ENCODE measurements at places on chromosomes 1 and 21.

DNA sequence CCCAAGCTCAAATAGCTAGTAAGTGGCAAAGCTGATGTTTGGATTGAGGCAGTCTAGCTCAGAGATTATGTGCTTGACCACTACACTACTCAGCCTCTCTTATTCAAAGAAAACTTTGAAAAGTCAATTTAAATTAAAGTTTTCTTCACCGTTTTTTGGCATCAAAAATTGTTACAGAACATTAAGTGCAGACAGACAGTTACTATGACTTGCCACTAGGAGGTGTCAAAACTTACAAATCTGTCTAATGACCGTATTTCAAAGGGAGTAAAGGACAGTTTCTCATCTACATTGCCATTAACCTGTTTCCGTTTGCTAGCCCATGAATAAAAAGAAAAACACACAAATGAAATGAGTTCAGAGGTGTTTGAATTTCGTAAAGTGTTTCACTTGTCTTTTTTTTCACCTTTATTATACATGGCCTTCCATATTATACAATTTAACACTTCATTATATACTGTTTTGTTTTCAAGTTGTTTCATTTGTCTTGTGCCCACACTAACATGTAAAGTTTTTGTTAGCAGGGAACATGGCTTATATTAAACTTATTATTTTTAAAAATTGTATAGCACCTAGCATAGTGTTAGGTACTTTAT, 57.4 kb upstream of the MTF2 start:
- no peak for DNase-seq

DNA sequence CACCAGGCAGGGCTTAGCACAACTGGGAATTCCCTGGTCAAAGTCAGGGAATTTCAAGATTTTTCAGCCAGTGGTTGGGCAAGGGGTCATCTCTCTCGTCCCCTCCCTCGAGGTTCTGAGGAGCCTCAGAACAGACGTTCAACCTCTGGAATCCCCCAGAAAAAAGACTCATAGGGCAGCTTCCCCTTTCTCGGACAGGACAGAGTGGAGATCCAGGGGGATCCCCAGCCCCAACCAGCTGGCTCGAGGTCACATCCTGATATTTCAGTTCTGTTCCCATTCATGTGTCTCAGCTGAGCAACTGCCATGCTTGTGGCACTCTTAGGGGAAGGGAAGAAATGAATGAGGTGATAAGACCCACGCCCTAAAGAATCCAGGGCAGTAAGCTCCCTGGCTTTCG, 4.9 kb upstream of the LAD1 start:
- DNase-seq = no peak

- DNase-seq = no peak
Measured at GRCh38 chr1:2865000-2865399, 63.5 kb upstream of the TTC34 start.

DNA sequence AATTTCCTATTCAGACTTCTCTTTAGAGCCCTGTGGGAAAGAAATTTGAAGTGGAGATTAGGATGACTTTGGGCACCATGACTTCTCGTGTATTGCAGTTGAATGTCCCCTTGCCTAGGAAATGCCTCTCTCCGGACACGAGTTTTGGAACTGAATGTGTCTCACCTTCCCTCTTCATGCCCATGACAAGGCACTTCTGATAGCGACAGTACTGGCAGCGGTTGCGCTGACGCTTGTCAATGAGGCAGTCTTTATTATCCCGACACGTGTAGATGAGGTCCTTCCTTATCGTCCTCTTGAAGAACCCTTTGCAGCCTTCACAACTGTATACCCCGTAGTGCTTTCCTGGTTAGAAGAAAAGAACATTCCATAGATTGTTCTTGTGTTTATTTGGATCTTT, 28.1 kb downstream of the RXRG start:
- no peak for DNase-seq

DNA sequence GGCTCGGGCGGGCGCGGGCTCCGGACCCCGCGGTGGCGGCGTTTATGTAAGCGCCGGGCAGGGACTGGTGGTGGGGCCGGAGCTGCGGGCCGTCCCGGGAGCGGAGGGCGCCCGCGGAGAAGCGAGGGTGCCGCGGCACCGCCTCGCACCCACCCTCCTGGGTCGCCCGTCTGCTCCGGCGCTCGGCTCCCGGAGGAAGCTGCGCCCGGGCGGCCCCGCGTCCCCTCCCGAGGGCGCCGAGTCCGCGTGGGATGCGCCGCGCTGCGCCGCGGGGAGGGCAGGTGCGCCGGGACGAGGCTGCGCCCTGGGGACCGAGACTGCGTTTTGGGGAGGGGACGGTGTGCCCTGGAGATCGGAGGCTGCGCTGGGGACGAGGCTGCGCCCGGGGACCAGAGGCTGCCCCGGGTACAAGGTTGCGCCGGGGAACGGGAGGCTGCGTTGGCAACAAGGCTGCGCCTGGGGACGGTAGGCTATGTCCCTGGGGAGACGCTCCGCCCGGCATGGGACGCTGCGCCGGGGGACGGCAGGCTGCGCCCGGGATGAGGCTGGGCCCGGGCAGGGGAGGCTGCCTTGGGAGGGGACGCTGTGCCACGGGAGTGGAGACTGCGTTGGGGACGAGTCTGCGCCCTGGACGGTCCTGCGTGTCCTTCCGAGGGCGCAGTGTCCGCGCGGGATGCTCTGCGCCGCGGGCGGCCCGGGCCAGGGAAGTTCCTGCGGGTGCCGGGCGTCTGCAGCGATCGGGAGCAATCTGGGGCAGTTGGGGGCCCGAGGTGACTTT, 627 bp downstream of the ADARB1 start:
- DNase-seq = no peak

GRCh38 chr1:99761774-99762173, 4.7 kb downstream of the FRRS1 start:
- DNase-seq = no peak

- DNase-seq = no peak
Measured at GRCh38 chr1:206937425-206937824, 8.8 kb downstream of the PIGR start.

DNA sequence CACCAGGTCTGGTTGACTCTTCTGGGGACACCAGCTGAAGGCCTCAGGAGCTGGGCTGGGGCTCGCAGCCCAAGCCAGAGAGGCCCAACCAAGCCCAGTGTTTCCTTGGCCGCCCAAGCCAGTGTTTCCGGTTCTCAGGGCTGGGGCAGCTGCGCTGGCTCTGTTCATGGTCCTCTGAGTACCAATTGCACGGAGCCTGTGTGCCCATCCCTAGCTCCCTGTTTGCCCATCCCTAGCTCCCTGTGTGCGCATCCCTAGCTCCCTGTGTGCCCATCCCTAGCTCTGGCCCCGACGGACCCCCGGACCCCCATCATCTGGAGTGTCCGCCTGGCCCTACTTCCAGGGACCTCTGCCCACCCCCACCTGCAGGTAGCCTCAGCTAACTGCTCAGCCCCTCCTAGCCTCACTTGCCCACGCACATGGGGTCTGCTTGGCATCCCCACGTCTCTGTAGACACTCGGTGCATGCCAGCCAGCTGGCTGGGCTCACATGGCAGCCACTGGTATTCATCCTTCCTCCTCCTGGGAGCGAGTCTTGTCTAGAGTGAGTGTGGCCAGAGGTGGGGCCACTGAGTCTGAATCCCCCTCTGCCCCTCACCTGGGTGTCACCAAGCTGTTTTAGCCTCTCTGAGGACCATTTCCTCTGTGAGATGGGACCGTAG, 64.0 kb downstream of the WNT9A start:
- no peak for DNase-seq

DNA sequence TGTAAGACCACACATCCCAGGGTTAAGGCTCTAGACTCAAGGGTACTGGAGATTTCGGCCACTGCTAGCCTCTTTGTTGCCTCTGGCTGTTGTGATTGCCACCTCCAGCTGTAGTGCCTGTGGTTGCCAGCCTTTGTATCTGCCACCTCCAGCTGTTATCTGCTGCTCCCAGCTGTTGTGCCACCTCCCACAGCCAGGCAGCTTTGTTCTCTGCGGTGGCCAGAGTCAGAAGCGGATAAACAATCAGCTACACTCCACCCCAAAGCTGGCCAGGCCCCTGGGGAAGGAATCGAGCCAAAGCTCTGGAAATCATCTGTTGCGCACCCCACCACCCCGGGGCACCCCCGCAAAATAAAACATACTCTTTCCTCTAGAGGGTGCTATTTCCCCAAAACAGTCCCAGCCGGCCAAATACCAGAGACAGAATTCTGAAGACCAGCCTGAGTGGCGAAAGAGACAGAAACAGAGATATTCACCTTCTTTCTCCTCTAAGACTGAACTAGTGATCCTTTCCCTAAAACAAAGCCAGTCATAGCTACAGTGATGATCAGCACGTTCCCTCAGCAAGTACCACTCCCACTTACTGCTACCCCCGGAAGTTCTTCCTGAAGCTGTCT, 14.8 kb upstream of the PIGM start:
- no peak for DNase-seq

DNA sequence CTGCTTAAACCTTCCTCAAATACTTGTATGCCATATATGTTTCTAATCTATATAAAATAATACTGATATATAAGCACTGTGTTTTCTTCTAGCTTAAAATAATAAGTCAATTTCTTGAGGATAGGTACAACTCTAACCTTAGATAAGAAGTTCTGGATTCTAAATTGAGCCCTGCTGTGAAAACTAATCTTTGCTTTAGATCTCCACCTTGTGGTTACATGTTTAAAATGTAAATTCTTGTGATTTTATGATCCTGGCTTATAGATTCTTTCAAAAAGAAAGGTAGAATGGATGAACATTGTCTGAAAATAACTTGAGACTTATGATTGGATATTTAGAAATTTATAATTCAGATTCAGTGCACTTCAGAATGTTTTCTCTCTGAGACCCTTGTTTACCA, 38.9 kb upstream of the HMCN1 start:
- no peak for DNase-seq

GRCh38 chr21:33561373-33561772, 18.5 kb downstream of the SON start:
- no peak for DNase-seq

GRCh38 chr1:20425622-20426021, 60.4 kb downstream of the CAMK2N1 start:
- DNase-seq = no peak

DNA sequence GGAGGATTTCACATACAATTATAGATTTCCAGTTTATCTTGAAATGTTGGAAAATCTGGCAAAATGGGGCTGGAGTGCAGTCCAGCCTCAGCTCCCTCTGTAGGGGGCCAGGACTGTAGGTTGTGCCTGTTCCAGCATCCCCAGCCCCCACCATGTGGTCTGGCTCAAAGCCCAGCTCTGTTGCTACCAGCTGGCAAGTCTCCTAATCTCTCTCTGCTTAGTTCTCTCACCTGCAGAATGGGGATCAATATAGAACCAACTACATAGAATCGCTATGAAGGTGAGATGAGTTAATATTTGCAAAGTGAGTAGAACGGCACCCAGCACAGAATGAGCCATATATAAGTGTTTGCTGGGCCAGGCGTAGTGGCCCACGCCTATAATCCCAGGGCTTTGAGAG, 50.0 kb upstream of the TARDBP start:
- DNase-seq = no peak

DNA sequence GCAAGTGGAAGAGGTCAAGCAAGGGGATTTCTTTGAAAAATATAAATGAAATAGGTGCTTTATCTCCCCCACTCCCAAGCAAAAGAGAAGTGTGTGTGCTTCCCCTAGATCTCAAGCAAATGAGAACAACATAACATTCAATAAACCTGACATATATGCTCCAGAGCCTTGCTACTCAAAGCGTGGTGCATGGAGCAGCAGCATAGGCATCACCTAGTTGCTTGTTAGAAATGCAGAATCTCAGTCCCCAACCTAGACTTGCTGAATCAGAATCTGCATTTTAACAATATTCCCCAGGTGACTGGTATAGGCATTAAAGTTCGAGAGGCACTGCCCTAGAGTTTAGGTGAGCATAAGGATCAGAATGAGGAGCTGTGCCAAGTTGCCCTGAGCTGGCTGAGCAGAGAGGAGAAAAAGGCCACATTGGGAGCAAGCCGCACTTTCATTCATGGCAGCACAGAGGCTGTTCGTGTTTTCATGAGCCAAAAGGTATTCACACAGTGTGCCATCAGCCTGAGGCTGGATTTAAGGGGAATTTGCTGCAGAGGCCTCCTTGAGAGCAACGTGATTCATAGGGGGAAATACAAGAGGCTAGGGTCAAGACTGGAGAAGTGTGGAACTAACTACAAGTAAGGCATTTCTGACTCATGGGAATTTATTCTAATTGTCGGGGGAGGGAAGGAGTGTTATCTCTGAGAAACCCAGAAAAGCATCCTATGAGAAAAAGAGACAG, 14.3 kb upstream of the LPAR3 start:
- DNase-seq = no peak

GRCh38 chr1:43844114-43844513, 89.5 kb upstream of the ARTN start:
- DNase-seq = no peak

DNA sequence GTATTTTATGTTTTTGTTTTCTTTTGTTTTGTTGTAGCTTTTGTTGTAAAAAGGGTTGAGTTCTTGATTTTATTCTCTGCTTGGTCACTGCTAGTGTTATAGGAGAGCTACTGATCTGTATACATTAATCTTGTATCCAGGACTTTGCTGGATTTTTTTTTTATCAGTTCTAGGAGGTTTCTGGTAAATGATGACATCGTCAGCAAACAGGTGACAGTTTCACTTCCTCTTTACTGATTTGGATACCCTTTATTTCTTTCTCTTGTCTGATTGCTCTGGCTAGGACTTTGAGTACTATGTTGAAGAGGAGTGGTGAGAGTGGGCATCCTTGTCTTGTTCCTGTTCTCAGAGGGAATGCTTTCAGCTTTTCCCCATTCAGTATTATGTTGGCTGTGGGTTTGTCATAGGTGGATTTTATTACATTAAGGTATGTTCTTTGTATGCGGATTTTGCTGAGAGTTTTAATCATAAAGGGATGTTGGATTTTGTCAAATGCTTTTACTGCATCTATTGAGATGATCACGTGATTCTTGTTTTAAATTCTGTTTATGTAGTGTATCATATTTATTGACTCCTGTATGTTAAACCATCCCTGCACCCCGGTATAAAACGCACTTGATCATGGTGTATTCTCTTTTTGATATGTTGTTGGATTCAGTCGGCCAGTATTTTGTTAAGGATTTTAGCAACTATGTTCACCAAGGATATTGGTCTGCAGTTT, 905.7 kb downstream of the LTN1 start:
- DNase-seq = no peak

- no peak for DNase-seq
Measured at GRCh38 chr1:167748906-167749305, 27.1 kb downstream of the MPZL1 start.

DNA sequence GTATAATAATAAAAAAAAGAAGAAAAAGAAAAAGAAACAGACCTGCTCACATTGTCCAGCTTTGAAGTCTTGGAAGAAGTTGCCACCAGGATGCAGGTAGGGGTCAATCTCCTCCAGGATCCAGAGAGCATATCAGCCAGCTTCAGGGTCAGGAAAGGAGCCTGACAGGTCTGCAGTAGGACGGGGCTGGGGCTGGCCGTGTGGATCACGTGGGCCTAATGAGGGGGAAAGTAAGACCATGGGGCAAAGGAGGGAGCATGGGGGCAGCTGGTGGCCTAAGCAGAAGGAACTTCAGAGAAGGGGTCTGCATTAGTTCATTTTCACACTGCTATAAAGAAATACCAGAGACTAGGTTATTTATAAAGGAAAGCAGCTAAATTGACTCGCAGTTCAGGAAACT, 19.3 kb upstream of the SMYD3 start:
- DNase-seq = no peak

- no peak for DNase-seq
Measured at GRCh38 chr1:201827321-201828216, 1.4 kb upstream of the IPO9 start.

- DNase-seq = no peak
Measured at GRCh38 chr1:248918131-248918530, 12.1 kb downstream of the PGBD2 start.

Measured in activated gamma-delta T cell (primary cell).